Kidney glomerular epithelial cell (primary cell): ENCODE measurements at places on chromosomes 2 and 18.
A peak's percentile ranks its signal among the peaks of the same experiment; 100 is the strongest.

DNA sequence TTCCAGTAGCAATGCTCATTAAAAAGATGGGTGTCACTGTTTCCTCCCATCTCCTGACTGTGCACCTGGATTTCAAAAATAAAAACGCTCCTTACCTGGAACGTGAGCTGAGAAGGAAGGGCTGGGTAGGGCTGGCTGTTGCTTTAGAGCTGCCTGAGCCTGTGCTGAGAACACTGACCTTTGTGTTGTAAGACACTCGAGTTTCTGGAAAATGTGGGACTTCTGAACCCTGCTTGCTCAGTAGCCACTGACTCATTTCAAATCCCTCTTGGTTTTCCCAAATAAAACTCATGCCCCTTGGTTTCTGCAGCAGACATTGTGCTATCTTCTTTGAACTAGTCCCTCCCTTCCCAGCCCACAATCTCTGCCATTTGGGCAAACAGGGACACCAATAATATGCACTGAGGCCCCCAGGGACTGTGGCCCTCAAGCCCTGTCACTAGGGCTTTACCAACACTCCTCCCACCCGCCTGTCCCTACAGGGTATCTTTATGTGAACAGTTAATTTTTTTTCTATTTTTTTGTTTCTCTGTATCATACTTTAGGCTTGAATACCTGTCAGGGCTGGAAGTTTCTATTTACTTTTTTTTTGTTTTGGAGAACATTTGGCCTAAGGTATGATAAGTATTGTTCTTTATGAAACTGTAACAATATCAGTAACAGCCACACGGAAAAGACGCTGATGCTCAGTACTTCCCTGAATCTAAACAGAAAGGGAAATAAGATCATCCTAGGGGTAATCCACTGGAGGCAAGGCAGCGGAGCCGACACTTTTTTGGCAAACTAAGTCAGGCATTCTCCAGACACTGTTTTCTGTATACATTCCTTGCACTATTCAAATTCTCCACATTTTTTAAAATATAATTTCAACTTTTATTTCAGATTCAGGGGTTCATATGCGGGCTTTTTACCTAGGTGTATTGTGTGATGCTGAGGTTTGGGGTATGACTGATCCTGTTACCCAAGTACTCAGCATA is 280.2 kb downstream of the STK39 start:
- DNase-seq, result no peak

DNA sequence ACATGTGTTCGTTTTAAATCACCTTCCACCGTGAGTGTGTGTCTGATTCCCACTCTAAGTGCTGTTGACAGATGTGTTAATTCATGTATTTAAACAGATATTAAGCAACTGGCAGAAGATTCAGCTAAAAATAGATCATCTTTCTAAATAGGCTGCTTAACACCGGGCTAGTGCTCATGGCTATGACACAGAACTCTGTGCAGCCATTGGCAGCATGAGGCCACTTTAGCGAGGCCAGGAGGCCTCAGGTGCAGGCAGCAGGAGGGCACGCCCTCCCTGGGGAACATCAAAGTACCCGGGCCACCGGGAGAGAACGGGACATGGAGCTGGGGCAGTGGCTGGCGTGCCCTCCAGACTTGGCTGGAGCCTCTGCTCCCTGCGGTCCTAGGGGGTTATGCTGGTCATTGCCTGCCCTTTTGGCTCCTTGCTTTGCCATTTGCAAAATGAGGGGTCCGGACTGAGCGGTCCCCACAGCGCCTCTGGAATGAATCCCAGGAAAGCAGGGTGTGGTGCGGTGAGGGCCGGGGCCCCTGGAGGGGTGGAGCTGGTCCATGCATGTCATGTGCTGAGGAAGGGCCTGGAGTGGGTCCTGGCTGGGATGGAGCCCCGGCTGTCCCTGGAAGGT is 62.8 kb upstream of the HDAC4 start:
- no peak for DNase-seq

DNA sequence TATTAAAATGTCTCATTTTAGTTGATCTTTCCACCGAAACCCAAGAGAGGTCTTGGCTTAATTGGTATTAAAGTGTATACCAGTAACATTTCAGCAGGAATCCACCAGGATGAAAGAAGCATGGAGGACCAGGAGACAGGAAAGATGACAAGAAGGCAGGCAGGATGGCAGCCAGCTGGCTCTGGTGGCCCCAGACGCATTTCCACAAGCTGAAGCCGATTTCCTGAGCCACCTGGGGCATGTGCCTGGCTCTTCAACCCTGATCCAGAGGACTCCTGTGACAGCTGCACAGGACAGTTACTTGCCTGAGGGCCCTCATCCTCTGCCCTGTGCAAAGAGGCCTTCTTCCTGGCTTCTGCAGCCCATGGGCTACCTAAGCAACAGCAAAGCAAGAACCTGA is 56.9 kb upstream of the NFU1 start:
- no peak for DNase-seq

DNA sequence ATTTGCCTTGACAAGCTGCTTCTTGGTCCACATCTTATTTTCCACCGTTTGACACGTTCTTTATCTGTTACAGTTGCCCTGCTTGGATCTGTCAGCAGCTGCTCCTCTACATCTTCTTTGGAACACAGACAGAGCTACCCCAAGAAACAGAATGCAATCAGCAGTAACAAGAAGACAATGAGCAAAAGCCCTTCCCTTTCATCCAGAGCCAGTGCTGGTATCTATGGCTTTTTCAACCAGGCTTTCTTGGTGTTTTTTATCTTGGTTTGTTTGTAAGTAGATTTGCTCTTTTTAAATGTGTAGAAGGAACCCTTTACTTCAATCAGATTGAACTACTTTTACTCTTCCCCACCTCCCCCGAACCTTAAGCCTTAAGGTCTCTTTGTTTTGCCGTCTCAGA is 41.9 kb downstream of the CLIP4 start:
- DNase-seq, result no peak

GRCh38 chr2:12739721-12740254 is 23.1 kb downstream of the TRIB2 start:
- DNase-seq, result no peak

DNA sequence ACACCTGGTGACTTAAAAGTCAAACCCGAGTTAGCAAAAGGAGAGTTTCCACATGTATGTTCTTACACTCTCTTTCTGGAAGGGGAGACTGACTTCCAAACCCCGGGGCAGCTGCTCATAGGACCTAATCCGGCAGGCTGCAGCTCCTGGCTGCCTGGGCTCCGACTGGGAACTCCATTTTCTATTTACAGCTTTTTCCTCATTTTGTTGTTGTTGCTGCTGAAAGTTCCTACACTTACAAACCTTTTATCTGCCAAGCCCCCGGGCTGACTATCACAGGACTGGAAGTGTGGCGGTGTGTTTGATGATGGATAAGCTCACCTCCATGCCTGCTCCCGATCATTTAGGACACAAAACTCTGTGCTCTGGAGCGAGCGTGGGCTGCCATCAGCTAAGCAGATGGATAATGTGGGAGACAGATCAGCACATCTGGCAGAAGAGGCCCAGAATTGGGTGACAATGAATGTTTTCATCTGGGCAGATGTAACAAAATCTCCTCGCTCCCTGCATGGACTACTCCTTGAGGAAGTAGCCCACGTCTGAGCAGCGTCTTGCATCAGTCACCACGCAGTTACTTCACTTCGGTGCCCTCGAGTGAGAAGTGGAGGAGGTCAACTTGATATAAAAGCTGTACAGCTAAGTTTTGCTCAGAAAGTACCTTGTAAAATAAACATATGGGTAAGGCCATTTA is 114.4 kb upstream of the COPS8 start:
- no peak for DNase-seq

- DNase-seq, result no peak
These were observed 143.2 kb downstream of the TPGS2 start for GRCh38 chr18:36685580-36685979.

- no peak for DNase-seq
These were observed 29.4 kb upstream of the DYSF start for GRCh38 chr2:71423817-71424420.

DNA sequence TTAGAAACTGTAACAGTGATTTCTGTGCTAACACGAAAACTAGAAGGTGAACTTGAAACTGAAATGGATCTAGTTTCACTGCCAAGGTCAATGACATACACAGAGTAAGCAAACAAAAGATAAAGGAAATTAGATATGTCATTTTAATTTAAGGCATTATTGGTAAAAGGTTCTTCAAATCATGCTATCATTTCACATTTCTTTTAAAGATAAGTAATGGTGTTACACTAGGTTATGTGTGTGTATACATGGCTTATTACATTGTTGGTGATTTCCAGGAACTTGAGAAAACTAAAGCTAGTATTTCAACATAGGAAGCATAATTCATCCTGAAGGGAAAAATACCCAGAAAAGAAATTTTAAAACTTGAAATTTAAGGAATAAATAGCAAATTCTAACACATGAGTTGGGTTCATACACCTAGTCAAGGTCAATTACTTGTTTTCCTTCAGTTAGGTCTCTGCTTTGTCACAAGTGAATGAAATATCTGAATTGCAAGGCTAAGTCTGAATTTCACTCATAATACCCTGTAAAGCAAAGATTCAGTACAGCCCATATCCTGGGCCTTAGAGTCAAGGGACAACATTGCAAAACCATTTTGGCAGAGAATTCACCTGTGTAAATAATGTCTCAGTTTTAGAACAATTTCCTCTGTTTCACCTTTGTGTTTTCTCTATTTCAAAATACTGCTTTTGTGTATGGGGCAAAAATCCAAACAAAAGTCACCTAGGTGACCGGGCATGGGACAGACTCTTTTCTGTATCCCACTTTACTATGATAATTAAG is 141.6 kb downstream of the SRBD1 start:
- DNase-seq, result no peak

- DNase-seq, result peak; percentile 66
These were observed 46.9 kb upstream of the CNOT11 start for GRCh38 chr2:101205521-101206479.

- DNase-seq, result no peak
These were observed 104.4 kb downstream of the OSBPL1A start for GRCh38 chr18:24293254-24293653.

- no peak for DNase-seq
These were observed 20.6 kb downstream of the EIF4E2 start for GRCh38 chr2:232571026-232571474.

- no peak for DNase-seq
These were observed 22.3 kb downstream of the SLC35F5 start for GRCh38 chr2:113734185-113734584.

GRCh38 chr2:28488083-28488830 is 7.6 kb upstream of the PLB1 start:
- no peak for DNase-seq

GRCh38 chr2:78304678-78305077 is 720.8 kb upstream of the REG3G start:
- no peak for DNase-seq

- DNase-seq, result no peak
These were observed 192.2 kb upstream of the HAAO start for GRCh38 chr2:42984617-42985016.

GRCh38 chr2:54555318-54555837 is 99.3 kb downstream of the SPTBN1 start:
- DNase-seq, result peak; percentile 64

GRCh38 chr18:1244397-1245122 is 339.9 kb downstream of the ADCYAP1 start:
- DNase-seq, result no peak

DNA sequence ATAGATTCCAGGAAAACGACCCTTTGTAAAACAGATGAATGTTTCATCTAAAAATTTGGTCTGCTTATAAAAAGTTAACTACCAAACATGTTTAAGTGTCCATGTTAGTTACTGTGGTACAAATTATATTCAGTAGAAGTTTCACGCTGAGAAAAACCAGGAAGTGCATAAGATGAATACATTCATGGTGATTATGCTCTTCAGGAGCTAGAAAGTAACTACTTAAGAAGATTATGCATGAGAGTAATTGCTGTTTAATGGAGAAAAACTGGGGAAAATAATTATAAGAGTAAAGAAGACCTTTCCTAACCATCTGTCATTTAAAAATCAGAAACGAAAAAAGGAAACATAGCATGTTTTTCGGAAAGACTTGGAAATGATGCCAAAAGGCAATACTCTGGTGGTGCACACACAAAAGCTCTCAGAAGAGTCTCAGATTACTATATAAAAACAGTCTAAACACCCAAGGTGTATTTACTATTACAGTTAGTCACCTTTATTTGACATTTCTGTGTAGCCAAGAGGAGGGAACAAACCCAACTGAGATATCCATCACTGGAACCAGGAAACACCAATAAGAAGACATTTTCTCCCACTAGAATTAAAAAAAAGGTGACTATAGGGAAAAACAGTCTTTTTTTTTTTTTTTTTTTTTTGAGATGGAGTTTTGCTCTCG is 38.8 kb upstream of the METTL21A start:
- DNase-seq, result no peak

- DNase-seq, result no peak
These were observed 6.8 kb downstream of the NEU4 start for GRCh38 chr2:241815477-241816430.

DNA sequence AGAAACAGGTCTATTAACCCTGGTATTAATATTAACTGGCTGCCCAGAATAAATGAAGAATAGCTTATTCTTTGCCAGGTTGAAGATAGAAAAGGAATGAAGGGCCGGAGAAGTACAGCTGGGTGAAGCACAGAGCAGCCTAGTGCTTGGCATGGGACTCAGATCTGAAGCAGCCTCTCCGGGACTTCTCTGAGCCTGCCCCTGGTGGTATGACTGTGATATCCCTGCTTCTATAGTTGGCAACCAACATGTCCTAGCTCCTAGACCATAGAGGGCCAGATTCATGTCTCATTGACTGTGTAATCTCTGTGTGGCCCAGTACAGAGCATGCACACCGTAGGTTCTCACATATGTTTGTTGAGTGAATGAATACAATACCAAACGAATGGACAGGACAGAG is 107.8 kb downstream of the MSH2 start:
- DNase-seq, result no peak

GRCh38 chr18:21295101-21295500 is 53.1 kb downstream of the GREB1L start:
- no peak for DNase-seq

DNA sequence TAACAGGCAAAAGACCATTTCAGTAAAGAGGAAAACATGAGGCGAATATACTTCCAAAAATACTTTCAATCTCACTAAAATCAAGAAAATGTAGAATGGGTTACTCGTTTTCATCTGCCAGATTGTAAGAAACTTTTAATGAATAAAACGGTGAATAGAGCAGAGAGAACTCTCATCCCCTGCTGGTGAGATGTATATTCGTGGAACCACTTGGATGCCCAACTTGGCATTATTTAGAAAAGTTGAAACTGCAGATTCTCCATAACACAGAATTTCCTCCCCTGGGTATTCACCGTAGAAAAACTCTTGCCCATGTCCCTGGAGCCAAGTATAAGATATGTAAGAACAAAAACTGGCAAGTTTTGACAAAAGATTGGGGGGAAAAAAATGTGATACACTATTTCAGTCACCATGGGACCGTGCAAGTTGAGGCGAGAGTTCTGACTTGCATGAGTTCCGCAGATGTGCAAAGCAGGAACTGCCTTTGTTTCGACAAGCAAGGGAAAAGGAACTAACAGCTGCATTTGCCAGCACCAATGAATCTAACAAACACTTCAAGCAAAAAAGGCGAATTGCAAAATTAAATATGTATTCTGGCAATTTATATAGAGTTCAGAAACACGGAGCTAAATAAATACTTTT is 14.8 kb downstream of the TIMM21 start:
- DNase-seq, result no peak

GRCh38 chr2:43219383-43220228 is 6.8 kb downstream of the ZFP36L2 start:
- DNase-seq, result peak; percentile 92
